ENCODE measurements at places on chromosomes 2 and 18.

GRCh38 chr2:36493306-36493705 lies 104.7 kb downstream of the FEZ2 start:
- no peak for DNase-seq

DNA sequence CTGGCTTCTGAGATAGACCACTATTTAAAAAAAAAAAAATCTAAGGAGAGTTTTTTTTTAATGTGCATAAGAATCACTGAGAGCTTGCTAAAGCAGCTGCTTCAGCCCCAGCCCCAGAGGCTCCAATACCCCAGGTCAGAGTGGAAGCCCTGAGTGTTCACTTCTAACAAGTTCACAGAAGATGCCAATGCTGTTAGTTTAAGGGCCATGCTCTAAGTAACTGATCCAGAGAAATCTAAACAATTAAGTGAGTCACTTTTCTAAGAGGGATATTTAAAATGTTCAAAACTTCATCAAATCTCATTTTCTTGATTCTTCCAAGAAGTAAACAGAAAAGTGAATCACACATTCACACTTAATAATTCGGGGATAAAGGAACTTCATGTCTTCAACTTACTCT lies 126.4 kb upstream of the CD226 start:
- DNase-seq, result no peak

DNA sequence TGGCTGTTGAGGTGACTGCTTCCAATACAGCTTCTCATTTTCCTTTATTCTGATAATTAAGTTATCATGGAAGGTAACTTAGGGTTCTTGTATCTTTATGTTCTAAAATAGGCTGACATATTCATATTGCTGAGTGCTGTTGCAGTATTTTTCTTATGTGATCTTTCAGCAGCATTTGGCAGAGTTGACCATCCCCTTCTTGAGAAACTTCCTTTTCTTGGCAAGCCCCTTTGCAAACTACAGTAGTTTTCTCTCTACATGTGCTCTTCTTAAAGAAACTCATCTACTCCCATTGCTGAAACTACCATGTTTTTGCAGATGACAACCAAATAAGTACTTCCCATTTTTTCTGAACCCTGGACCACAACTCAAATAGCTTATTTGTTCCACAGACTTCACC lies 476.5 kb upstream of the TRIB2 start:
- DNase-seq, result no peak

GRCh38 chr2:55493220-55493619 lies 26.3 kb upstream of the CFAP36 start:
- DNase-seq, result no peak

DNA sequence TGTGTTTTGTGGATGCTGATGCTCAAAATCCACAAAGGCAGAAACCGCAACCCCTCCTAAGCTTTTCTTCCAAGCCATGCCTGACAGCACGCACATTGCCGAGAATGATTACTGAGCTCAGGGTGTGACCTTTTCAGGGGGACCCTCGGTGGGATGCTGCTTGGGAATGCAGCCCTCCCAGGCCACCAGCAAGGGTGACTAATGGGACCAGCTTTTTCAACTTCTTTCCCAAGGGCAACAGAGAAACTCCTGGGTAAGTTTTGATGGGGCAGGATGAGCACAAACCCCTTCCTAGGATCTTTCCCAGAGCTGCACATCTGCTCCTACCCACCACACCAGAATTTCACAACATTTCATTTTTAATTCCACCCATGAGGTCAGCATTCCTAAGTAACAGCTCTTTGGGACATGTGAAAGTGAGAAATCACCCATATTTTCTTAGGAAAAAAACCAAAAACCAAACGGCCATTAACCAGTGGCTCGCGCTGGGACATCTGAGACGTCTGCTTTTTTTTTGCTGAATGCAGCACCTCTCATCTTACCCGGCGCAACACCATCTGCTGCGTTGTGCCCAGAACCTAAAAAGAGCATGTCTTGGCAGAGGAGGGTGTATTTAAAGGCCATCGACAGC lies 119.0 kb downstream of the ARL4C start:
- DNase-seq, result no peak

DNA sequence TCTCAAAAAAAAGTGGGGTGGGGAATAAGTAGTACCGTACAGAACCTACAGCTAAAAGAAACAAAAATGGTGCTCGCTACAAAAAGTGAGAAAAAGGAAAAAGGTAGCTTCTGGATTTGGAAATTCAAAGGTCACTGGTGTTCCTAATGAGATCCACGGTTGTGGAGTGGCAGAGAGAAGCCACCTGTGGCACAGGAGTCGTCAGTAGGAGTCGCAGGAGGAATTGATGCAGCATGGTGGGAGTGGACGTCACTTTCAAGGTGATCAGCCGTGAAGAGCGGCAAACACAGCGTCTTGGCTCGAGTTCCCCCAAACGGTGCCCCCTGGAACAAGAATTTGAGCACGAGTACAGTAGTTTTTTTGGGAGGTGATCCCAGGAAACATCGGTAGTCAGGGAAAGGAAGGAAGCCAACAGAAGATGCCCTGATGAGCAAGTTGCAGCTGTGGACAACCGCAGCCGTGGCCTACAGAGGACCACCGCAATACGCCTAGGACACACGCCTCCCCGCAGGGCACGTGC lies 1.4 kb upstream of the TTL start:
- DNase-seq, result no peak

Measured in NCI-H187 treated with DMSO at 0.1 percent for 48 hours (cell line).